Activated naive CD8-positive, alpha-beta T cell treated with anti-CD3 and anti-CD28 coated beads for 36 hours (primary cell): ENCODE measurements at places on chromosomes 1 and 21.

GRCh38 chr1:100700586-100700985 lies 19.0 kb upstream of the VCAM1 start:
- H3K4me3 ChIP-seq: no peak overlapping the region
- DNase-seq: no peak

DNA sequence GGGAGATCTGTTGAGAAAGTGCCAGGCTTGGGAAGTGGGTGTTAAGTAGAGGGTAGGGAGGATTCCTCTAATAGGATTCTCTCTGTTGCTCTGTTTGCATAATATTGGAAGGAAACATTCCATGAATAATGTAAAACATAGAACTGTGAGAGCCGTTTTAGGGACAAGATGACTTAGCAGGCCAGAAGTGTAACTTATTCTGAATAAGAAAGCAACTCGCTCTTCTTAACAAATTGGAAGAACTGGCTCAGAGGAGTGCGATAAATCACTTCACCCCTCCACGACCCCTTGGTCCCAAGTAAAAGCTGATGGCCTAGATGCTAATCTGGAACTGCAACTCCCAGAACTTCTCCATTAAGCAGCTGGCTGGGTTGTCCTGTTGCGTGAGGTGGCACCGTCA lies 19.1 kb downstream of the SIM2 start:
- H3K4me1 ChIP-seq: no peaks in the 10 kb centered on the region
- H3K27me3 ChIP-seq: peaks cover 54% of the 10 kb centered on the region
- H3K4me3 ChIP-seq: no peak overlapping the region
- DNase-seq: no peak

GRCh38 chr1:110060034-110060661 lies 10.3 kb downstream of the ALX3 start:
- H3K4me1 ChIP-seq: peaks cover 1% of the 10 kb centered on the region
- peak; percentile 75 for DNase-seq
- H3K4me3 ChIP-seq: no peak overlapping the region
- H3K27ac ChIP-seq: no peak overlapping the region

GRCh38 chr1:58497499-58497898 lies 49.0 kb downstream of the OMA1 start:
- peaks cover 30% of the 10 kb centered on the region for H3K4me1 ChIP-seq
- no peaks in the 10 kb centered on the region for H3K27me3 ChIP-seq
- H3K27ac ChIP-seq: no peak overlapping the region
- DNase-seq: no peak

DNA sequence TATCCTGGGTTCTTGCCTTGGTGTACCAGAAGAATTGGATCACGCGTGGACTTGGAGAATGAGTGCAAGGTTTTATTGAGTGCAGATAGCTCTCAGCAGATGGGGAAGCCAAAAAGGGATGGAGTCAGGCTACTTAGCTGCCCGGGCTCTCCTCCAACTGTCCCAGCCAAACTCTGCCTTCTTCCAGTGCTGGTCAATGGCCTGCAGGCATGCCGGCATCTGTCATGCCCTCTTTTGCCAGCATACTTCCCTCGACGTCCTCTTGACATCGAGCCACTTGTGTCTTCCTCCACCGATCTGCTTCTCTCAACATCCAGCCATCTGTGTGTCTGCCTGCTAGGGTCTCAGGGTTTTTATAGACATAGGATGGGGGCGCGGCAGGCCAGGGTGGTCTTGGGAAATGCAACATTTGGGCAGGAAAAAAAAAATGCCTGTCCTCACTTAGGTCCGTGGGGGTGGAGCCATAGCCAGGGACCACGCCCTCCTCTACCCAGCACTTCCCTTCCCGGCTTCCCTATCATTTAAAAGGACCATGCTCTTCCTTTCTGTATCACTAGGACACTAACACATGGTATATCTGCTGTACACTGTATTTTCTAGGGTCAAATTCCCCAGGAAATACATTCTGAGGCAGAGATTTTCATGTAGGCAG lies 47.0 kb upstream of the BCAR3 start:
- no peaks in the 10 kb centered on the region for H3K27me3 ChIP-seq
- H3K4me1 ChIP-seq: no peaks in the 10 kb centered on the region
- DNase-seq: no peak
- no peak overlapping the region for H3K27ac ChIP-seq
- no peak overlapping the region for H3K4me3 ChIP-seq
- H3K36me3 ChIP-seq: no peaks in the 10 kb centered on the region

GRCh38 chr1:112439592-112439991 lies 43.6 kb downstream of the CTTNBP2NL start:
- H3K27ac ChIP-seq: no peak overlapping the region
- H3K27me3 ChIP-seq: peaks cover 8% of the 10 kb centered on the region

DNA sequence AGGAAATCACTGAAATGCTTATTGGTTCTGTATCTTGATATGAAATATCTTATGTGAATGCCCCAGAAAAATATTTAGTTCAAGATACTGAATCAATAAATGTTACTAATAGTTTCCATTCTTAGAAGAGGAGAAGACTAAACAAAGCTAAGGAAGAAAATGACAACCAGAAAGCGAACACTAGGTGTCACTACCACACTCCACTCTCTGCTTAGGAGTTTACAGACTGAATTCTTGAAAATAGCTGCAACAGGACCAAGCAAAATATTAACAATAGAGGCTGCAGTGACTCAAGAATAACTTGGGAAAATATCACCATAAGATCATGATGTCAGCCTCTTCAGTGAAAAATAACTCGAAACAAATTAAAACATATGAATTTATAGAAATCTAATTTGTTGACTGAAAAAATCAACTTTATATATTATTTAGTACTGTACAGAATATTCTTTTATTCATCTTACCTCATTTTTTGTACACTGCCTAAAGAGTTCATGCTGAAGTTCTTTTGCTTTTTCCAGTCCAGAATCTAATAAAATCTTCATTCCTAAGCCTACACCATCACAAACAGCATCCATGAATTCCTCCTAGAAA lies 61.6 kb downstream of the KIF14 start:
- H3K27ac ChIP-seq: no peak overlapping the region
- peaks cover 4% of the 10 kb centered on the region for H3K36me3 ChIP-seq
- peaks cover 7% of the 10 kb centered on the region for H3K4me1 ChIP-seq
- DNase-seq: peak; percentile 5
- no peaks in the 10 kb centered on the region for H3K27me3 ChIP-seq

DNA sequence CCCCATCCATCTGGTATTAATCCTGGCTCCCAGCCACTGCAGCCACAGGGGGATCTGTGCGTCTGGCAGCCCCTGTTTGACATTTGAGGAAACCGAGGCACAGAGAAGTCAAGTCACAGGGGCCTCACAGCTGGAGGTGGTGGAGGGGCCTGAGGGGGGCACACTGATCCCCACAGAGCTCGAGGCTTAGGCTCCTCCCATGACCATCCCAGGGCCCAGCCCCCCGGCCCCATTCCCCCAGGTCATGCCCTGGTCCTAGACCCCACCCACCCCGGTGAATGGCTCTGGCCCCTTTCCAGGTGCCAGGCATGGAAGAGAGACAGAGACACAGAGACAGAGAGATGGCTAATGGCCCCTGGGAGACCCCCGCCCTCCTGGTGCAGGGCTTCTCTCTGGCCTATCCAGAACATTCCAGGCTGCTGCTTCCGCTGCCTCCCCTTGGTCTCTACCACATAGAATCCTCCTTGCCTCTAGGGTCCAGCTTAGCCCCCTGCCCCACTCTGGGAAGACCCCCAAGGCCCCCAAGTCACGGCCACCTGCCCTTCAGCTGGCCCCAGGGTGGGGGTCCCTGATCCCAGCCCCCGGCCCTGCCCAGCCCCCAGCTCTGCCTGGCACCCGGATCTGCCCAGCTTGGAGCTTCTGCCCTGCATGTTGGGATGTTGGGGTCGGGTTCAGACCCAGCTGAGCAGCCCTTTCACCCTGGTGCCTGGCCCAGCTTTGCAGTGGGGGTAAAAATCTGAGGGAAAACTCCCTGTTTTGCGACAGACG lies 29.2 kb upstream of the LRRC3 start:
- H3K4me3 ChIP-seq: no peak overlapping the region
- peaks cover 3% of the 10 kb centered on the region for H3K36me3 ChIP-seq
- H3K27ac ChIP-seq: no peak overlapping the region
- no peaks in the 10 kb centered on the region for H3K27me3 ChIP-seq

- H3K27ac ChIP-seq: no peak overlapping the region
- peaks cover 34% of the 10 kb centered on the region for H3K27me3 ChIP-seq
- no peaks in the 10 kb centered on the region for H3K4me1 ChIP-seq
- no peak for DNase-seq
These were observed 391.8 kb downstream of the CAMTA1 start for GRCh38 chr1:7177021-7177420.

- H3K36me3 ChIP-seq: no peaks in the 10 kb centered on the region
- H3K27ac ChIP-seq: no peak overlapping the region
- no peak for DNase-seq
These were observed 144.6 kb downstream of the MAGI3 start for GRCh38 chr1:113534875-113535274.

GRCh38 chr21:30058928-30059327 lies 107.7 kb downstream of the CLDN17 start:
- no peak for DNase-seq
- H3K27me3 ChIP-seq: no peaks in the 10 kb centered on the region
- H3K4me1 ChIP-seq: no peaks in the 10 kb centered on the region
- no peak overlapping the region for H3K4me3 ChIP-seq

- no peak for DNase-seq
- H3K4me1 ChIP-seq: peaks cover 1% of the 10 kb centered on the region
- H3K4me3 ChIP-seq: no peak overlapping the region
- H3K27ac ChIP-seq: no peak overlapping the region
- H3K27me3 ChIP-seq: no peaks in the 10 kb centered on the region
These were observed 42.0 kb upstream of the CLSTN1 start for GRCh38 chr1:9865724-9866123.

- H3K4me3 ChIP-seq: no peak overlapping the region
- peaks cover 7% of the 10 kb centered on the region for H3K4me1 ChIP-seq
- DNase-seq: no peak
- H3K27ac ChIP-seq: no peak overlapping the region
- H3K27me3 ChIP-seq: peaks cover 27% of the 10 kb centered on the region
These were observed 150.8 kb downstream of the TGFB2 start for GRCh38 chr1:218495931-218496330.

GRCh38 chr1:90973897-90974798 lies 47.7 kb downstream of the ZNF644 start:
- peak overlapping the region; percentile 69 for H3K27ac ChIP-seq
- H3K36me3 ChIP-seq: peaks cover 55% of the 10 kb centered on the region
- H3K4me3 ChIP-seq: peak overlapping the region; percentile 9
- no peaks in the 10 kb centered on the region for H3K27me3 ChIP-seq
- H3K4me1 ChIP-seq: peaks cover 31% of the 10 kb centered on the region
- DNase-seq: no peak

DNA sequence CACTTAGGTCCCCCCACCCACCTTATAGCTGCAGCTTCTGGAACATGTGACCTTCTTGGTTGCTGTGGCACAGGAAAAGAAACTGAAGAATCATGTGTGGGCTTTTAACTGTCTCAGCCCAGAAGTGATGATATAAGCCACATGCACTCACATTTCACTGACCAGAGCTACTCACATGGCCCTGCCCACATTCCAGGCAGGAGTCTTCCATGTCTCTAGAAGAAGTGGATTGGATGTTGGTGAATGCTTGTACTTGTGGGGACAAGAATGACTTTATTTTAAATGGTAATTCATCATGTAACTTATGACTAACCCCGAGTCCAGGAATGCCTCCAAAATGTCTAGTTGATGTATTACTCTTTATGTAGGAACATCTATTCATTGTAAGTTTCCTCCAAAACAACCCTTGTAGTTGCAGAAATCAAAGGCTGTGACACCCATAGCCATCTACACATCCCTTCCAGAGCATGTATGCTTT lies 15.8 kb upstream of the CAMK1G start:
- H3K4me3 ChIP-seq: no peak overlapping the region
- no peak for DNase-seq
- no peaks in the 10 kb centered on the region for H3K36me3 ChIP-seq
- H3K27me3 ChIP-seq: peaks cover 55% of the 10 kb centered on the region

- no peak overlapping the region for H3K27ac ChIP-seq
- DNase-seq: no peak
- H3K27me3 ChIP-seq: no peaks in the 10 kb centered on the region
- H3K4me3 ChIP-seq: no peak overlapping the region
These were observed 51.5 kb upstream of the CNN3 start for GRCh38 chr1:94978401-94978800.

GRCh38 chr1:211511030-211511700 lies 19.2 kb upstream of the RD3 start:
- peaks cover 9% of the 10 kb centered on the region for H3K27me3 ChIP-seq
- peaks cover 18% of the 10 kb centered on the region for H3K4me1 ChIP-seq
- no peak overlapping the region for H3K4me3 ChIP-seq
- no peak overlapping the region for H3K27ac ChIP-seq
- no peaks in the 10 kb centered on the region for H3K36me3 ChIP-seq
- no peak for DNase-seq

DNA sequence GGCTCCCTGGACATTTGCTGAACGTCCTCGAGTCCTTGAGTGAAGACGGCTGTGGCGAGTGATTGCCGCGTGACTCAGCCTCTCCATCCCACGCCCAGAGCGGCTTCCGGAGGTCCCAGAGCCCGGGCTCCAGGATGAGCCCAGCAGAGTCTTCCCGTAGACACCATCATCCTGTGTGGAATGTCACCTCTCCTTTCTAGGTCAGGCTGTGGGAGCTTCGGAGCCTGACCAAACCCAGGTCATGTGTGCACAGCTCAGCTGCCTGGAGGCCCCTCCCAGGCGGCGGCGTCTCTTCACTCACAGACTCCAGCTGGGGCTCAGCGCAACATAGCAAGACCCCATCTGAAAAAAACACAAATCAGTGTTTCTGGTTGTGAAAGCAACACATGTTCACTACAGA lies 38.2 kb downstream of the PRKCZ start:
- no peak overlapping the region for H3K4me3 ChIP-seq
- DNase-seq: no peak

DNA sequence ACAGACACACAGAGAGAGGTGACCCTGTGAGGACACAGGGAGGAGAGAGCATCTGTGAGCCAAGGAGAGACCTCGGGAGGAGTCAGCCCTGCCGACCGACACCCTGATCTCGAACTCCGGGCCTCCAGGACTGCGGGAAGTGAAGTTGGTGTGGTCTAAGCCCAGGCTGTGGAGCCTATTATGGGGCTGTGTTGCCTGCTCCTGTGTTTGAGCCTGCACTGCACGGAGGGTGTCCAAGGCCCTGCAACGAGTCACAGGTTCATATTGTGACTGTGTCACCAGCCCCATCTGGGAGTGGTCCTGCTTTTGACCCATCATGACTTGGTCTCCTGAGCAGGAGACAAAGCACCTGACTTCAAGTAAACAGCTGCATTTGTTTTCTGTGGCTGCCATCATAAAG lies 186.0 kb upstream of the AJAP1 start:
- H3K4me3 ChIP-seq: no peak overlapping the region
- H3K27me3 ChIP-seq: no peaks in the 10 kb centered on the region
- H3K27ac ChIP-seq: no peak overlapping the region
- no peak for DNase-seq
- no peaks in the 10 kb centered on the region for H3K4me1 ChIP-seq

- H3K4me1 ChIP-seq: no peaks in the 10 kb centered on the region
- peaks cover 1% of the 10 kb centered on the region for H3K36me3 ChIP-seq
- H3K4me3 ChIP-seq: no peak overlapping the region
- H3K27ac ChIP-seq: no peak overlapping the region
- no peak for DNase-seq
These were observed 126.9 kb upstream of the PLPPR5 start for GRCh38 chr1:99131546-99131945.

DNA sequence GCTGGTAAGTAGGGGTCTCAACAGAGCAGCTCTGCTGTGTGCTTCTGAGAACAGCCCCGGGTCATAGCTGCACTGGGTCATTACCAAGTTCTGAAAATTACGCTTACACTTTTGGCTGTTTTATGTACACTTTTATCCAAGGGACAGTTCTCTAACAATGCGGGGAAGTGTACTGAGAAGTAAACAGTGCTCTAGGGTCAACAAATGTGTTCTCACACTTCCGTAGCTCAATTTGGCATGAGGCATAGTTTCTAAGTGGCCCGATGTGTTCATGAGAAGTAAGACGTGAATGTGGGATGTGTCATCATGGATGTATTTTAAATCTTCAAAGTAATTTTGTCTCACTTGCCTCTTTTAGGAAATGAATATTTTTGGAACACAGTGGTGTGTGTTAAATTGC lies 10.9 kb upstream of the VAMP3 start:
- no peak for DNase-seq
- no peak overlapping the region for H3K27ac ChIP-seq
- no peak overlapping the region for H3K4me3 ChIP-seq
- H3K4me1 ChIP-seq: no peaks in the 10 kb centered on the region
